Tibial artery (tissue), 4 donors: ENCODE measurements at places on chromosomes 5 and 9.

GRCh38 chr5:180873615-180874520 is 12.8 kb upstream of the ZFP62 start:
- no peak for DNase-seq

GRCh38 chr5:126976520-126977172 is 53.7 kb downstream of the MARCHF3 start:
- no peak for DNase-seq

GRCh38 chr5:73591698-73592501 is 26.4 kb downstream of the UTP15 start:
- DNase-seq, result no peak

DNA sequence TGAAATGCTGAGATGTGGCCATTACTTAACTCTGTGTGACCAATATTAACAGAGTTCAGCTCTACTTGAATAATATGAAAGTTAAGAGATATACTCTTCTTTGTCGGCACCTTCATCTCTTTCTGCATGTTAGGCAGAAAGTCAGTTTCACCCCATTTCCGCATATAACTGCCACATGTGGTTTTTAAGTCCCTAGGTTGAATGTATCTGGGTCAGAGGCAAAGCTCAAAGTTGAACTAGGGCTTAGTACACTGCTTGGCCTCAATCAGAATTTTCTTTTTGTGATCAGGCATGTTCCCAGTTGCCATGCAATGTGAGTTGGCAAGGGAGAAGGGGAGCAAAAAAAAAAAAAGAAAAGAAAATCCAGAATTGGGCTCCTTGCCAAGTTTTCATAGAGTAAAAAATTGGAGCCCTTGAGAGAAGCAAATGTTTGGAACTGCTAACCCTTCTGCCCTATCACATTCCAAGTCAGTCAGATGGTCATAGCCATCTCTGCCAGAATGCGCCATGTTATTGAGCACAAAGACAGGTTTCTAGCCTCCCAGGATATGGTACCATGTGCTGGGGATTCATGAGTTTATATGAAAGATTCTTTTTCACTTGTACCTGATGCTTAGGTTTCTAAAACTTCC is 251.2 kb upstream of the RORB start:
- no peak for DNase-seq

DNA sequence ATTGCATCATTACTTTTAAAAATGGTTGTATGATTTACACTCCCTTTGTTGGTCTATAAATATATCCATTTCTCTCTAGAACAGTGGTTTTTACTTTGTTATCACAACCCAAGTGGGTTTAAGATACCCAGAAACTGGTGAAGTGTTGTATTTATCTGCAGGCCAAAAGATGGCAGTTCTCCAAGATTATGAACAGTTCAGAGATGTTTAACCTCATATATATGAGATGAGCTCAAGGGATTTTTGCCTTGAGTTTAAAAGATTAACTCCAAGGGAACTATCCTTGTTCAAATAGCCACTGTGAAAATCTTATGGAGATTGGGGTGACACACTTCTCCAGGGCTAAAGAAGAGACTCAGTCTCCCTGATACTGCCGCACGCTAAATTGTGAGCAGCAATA is 572.6 kb downstream of the TLE4 start:
- DNase-seq, result no peak

DNA sequence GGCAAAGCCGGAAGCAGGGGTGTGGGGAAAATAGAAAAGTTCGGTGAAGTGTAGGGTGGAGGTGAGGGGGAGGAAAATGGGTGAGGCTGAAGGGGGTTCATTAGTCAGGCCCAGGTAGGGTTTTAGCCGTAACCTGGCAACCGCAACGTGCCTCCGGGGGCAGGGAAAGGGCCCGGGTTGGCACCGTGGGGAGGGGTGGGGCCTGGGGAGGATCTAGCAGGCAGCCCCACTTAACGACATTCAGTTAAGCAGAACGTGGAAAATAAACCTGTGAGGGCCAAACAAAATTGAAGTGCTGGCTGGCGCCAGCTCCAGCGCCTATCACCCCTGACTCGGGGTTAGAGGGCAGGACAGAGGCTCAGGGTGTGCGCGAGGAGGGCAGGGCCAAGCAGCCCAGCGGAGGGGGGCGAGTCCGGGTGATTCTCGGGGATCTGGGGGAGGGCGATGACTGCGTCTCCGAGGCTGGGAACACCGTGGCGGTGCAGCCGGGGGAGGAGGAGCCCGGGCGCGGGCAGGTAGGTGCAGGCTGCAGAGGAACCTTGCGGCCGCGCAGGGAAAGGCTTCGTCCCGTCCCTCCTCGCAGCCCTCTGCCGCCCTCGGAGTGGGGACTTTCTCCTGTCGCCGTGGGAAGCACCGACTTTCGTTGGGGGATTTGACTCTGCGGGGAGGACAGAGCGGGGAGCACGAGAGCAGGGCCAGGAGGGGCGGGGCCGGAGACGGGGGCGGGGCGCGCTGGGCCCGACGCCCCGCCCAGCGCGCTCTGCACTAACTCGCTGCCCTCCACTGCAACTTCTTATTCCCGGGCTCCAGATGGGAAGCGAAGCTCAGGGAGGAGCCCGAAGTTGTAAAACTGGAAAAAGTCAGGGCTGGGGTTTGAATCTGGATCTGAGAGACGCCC is 5.1 kb downstream of the RGS14 start:
- peak; percentile 37 for DNase-seq

DNA sequence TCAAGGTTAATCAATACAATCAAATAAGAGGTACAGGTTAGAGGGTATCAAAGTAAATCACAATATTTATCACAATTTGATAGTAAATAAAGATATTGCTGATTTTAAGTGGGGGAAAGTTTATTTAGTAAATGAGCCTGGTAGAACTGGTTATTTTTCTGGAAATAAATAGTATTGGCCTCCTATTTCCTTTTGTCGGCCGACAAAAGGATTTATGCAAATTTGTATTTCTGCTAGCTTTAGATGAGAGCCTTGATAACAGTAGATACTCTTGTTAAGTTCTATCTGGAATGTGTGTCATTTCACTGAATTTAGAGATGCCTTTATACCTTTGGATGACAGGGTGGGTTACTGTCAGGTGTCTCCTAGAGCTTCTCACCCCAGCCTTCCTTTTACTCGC is 17.8 kb upstream of the SPATA31E1 start:
- no peak for DNase-seq

DNA sequence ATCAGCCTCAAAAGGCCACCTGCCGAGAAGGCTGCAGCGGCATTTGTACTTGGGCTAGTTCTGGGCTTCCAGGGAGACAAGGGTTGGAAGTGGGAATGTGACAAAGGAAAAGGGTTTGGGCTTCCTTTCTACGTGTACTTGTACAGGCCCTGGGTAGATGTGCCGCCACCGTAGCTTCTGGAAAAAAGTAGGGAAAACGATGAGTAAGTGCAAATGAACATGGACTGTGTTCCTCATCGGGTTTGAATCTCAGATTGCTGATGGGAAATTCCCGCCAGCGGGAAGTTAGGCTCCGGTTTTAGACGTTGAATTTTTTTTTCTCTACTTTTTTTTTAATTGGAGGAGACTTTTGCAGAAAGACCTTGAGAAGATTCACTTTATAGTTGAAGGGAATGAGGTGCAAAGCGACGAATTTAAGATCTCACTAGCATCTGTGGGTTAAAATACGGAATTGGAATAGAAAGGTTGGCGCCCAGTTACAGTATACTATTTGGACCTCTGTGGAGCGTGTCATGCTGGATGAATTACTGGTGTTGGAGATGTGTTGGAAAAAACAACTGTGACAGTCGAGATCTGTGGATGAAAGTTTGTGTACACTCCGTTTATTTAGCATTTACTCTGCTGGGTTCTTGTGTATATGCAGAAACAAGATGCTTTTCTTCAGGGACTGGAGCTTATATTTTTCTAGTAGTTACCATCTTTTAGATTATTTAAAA is 1.2 kb downstream of the G3BP1 start:
- DNase-seq, result no peak

GRCh38 chr5:36444582-36445418 is 143.1 kb upstream of the RANBP3L start:
- peak; percentile 71 for DNase-seq

GRCh38 chr9:121463026-121463807 is 36.4 kb downstream of the GGTA1 start:
- peak; percentile 55 for DNase-seq

DNA sequence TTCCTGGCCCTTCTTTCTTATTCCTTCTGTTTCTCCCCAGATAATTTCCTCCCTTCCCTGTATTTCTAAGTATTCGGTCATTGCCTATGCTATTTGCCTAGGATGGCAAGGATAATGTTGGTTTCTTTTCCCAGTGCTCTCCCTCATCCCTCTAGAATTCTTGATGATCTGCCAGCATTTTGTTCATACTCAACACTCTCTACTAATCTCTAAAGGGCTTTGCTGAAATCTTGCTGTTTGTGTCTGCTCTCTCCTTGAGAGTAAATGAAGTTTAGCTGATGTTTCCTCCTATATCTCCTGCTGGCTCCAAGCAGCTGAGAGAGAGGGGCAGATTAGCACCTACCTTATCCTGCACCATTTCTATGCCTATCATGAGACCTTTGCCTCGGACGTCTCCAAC is 38.1 kb downstream of the AGXT2 start:
- DNase-seq, result no peak

DNA sequence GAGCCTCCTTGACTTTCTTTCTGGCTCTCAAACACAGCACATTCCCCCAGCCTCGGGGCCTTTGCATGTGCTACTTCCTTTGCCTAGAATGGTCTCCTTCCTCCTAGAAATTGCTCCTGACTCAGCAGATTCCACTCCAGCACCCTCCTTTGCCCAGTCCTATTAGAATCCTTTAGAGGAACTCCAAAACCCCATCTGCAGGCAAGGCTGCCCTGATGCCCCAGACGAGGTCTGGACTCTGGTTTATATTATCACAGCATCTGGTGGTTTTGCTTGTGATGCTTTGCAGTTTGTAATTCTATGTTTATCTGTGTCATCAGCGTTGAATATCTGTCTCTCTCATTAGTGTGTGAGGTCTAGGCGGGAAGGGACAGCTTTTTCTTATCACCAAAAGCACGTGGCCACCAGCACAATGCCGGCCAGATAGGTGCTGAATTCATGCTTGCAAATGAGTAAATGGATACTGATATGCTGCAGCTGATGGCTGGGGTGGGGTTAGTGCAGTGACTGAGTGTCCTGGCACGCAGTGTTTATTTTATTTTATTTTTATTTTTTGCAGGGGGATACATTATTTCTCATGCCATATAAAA is 30.0 kb upstream of the ANKH start:
- DNase-seq, result no peak

- no peak for DNase-seq
These were observed 601.1 kb downstream of the TLR4 start for GRCh38 chr9:118305331-118305730.

GRCh38 chr5:148808864-148809642 is 17.4 kb upstream of the ADRB2 start:
- no peak for DNase-seq

DNA sequence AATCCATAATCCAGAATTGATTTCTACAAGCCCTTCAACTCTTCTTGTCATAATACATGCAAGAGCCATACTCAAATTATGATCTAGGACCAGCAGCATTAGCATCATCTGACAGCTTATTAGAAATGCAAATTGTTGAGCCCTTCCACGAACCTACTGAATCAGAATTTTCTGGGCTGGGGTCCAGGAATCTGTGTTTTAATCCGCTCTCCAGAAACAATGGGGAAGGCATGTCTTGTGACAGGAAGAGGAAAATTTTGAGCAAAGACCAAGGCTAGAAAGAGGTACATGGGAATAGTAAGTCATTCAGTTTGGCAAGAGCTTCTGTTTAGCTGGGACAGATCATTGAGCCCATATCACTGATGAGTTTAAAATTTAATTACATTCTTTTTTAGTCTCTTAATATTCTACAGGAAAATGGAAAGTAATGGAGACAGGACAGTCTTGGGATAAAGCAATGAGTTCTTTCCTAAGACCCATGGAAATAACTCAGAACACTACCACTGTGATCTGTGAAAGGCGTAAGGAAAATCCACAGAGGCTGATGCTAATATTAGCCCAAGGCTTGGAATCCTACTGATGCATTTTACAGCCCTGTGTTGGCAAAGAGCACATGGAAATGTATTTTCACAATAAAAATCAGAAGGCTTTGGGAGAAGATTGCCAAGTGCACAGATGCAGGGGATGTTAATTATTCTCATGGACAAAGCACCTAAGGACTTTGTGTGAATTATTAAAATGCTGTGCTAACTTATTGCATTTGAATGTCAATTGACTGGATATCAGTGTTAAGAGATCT is 73.7 kb upstream of the STK32A start:
- DNase-seq, result no peak

- DNase-seq, result peak; percentile 62
These were observed 4.5 kb downstream of the FANCC start for GRCh38 chr9:95313010-95313498.

- no peak for DNase-seq
These were observed 39.7 kb downstream of the RAPGEF6 start for GRCh38 chr5:131595088-131596033.

DNA sequence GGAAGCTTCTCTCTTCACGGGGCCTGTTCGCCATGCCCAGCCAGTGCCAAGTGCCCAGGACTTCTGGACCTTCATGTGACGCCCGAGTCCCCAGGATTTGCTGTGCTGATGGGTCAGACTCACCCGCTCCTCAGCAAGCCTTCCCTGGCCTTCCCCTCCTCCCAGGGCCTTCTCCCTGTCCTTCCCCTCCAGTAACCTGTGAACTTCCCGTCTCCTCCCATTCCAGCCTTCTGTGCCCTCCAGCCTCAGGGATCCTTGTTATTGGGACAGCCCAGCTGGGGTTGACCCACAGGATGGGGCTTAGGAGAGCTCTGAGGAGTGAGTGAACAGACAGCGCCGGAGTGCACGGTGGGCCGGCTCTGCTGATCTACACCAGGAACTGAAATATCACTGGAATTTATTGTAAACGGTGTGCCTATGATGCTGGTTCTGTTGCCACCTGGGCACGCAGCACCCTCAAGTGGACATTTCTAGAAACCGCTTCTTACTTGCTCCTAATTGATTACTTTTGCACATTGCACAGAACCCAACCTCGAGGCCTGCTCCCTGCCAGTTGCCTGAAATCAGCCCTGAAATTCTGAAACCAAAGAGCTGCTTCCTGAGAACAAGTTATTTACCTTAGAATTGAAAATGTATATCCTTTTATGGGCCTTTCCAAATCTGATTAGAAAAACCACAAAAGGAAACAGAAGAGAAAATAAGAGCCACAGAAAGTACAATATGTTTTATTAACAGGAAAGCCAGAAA is 1.5 kb downstream of the SPAAR start:
- no peak for DNase-seq

DNA sequence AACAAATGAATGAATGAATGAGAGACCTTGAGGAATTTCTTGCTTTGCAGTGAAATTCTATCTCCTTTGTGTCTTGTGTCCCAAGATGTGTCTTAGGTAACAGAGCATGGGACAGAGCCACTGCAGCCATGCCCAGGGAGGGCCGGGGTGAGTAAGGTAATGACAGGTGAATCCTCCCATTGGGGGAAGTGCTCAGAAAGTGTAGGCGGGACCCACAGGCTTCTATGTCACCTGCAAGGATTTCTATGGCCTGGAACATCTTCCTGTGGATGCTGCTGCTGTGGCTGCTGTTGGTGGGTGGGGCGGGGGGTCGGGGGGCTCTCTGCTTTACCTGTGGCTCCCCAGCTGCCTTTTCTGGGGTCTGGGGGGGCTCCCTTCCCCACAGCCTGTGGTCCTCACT is 133.6 kb upstream of the IER5L start:
- DNase-seq, result peak; percentile 16

- DNase-seq, result no peak
These were observed 10.2 kb upstream of the STING1 start for GRCh38 chr5:139492700-139493192.
